SIG-M5 (cell line): ENCODE measurements at places on chromosomes 12 and 14.

- no peak for DNase-seq
Observed at GRCh38 chr12:1206118-1206734, 215.2 kb downstream of the ERC1 start.

GRCh38 chr12:29552994-29553748, 55.7 kb upstream of the OVCH1 start:
- no peak for DNase-seq

GRCh38 chr12:25979563-25979962, 21.1 kb downstream of the RASSF8 start:
- no peak for DNase-seq

- no peak for DNase-seq
Observed at GRCh38 chr12:116964054-116965050, 53.6 kb downstream of the FBXW8 start.

DNA sequence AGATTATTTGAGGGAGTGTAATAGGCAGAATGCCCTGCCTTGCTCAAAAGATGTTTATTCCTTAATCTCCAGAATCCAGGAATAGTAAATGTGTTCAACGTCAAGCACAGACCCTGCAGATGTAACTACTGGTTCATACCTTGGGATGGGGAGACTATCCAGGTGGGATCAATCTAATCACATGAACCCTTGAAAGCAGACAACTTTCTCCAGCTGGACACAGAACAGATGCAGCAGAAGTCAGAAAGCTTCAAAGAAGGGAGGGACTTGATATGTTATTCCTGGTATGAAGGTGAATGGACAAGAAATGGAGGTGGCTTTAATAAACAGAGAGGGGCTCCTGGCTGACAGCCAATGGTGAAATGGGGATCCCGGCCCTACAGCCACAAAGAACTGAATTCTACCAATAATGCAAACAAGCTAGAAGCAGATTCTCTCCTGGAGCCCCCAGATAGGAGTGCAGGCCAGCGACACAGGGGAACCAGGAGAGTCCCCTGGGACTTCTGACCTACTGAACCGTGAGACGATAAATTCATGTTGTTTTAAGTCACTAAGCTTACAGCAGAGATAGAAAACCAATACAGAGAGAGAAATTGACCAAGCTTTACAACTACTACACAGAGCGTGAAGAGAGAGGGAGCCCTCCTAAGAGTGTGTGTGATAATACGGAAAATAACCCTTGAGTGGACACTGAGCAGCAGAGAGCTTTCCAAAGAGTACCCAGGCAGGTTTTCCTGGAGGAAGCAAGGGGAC, 133.5 kb upstream of the TMEM132C start:
- no peak for DNase-seq

DNA sequence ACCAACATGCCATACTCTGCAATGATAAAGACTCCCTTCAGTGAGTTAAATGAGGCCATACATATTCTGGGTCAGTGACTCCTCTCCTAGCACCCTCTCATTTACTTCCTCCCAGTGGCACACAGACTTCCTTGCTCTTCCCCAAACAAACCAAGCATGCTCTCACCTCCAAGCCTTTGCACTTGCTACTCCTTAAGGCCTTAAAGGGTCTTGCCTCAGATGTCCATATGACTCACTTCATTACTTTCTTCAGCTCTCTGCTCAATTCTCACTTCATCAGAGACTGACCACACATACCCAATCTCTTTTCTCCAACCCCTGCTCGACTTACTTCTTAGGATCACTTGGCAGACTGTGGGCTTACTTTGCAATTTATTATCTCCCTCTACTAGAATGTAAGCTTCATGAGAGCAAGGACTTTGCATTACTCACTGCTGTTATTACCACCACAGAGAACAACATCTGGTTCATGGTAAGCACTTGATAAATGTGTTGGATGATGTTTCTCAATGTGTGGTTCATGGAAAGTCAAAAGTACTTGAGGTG, 22.8 kb downstream of the DDX24 start:
- no peak for DNase-seq

DNA sequence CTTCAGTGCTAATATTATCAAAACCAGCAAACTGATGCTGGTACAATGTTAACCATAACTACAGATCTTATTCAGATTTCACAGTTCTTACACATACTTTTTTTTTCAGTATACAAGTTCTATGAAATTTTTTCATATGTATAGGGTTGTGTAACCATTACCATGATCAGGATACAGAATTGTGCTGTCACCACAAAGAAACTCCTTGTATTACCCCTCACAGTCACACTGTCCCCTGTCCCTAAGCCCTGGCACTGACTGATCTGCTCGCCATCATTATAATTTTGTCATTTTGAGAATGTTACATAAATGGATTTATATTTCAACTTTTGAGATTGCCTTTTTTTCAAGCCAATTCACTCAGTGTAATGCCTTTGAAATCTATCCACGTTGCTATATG, 21.3 kb upstream of the NFKBIA start:
- no peak for DNase-seq

- DNase-seq, result no peak
Observed at GRCh38 chr12:3882896-3883564, 9.8 kb upstream of the PARP11 start.

DNA sequence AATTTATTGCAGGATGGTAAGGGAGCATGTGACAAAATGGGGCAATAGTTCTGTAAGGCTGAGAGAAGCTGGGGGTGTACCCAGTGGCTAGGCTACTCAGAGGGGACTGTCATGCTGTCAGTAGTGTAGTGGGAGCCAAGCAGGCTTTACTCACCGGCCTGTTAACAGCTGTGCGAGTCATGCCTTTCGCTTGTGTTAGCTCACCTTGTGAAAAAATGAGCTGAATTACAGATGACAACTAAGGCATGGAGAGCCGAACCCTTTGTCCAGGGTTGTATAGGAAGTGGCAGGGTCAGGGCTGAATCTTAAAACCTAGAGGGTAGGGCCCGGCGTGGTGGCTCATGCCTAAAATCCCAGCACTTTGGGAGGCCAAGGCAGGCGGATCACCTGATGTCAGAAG, 37.9 kb downstream of the SH2B3 start:
- no peak for DNase-seq

- DNase-seq, result no peak
Observed at GRCh38 chr14:68805414-68805813, 12.5 kb upstream of the ZFP36L1 start.
